ENCODE measurements at places on chromosomes 5 and 9.

DNA sequence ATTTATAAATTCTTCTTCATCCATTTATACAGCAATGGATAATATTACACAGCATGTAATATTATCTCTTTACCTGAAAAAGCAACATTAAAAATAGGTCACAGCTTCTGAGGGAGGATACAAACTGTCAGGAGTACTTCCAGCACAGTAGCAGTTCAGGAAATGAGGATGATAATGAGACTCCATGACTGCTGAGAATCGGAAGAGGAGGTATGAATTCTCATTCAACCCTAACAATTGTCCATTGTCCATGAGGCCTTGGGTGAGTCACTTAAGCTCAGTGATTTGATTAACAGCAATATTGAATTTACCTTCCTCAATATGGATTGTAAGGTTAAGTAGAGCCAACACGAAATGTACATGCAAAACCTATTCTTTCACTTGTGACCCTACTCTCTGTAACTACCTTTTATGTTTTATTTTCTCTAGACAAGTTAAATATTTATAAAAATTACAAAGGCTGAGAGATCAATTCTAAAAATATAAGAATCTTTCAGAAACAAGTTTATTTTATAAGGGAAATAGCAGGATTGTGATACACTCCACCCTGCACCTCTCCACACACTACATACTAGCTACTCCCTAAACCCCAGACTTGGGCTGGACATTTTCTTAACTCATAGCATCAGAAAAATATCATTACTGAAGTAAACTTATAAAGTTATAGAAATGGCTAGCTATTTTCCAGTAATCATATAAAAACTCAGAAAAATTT is 159.1 kb upstream of the ACOT12 start:
- DNase-seq, result no peak

DNA sequence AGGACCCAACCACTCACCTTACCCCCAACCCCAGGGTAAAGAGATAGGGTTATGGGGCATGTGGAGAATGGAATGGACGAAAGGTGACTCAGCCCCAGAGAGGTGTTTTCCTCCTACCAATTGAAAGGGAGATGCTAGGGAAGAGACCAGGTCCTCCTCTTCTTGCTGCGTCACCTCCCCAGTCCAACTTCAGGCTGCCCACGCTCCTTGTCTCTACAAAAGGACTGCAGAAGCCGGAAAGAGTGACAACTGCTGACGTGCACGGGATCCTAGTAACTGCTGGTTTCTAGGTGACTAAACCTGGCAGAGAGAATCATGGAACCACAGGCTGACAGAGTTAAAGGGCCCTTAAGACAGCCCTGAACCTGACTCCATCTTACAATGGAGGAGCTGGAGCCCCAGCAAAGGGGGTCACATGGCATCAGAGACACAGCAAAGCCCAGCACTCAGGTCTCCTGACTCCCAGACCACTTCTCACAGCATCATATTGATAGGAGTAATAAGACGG is 2.2 kb downstream of the GPX3 start:
- no peak for DNase-seq

DNA sequence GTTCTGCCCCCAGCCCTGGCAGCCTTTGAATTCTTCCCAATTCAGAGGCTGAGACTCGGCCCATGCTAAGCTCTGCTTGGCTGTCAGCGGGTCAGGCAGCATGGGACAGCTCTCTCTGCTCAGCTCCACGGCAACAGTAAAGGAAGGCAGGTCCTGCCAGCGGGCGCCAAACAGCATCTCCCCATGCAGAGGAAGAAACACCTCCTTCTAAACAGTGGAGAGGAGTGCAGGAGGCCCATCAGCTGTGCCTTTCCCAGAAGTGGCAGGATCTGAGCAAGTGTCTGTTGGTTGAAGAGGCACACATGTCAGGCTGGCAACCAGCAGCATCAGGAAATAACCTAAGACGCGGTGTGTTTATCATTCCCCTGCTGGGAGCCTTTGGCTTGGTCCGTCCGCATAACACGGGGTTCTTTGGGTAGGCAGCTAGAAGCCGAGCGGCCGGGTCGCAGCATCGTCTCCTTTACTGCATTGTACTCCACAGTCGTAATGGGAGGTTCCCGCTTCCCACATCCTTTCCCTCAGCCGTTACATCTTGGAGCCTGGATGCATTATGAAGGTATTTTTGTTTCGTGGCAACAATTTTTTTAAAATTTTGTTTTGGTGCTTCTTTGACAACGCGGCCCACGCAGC is 42.7 kb upstream of the NCS1 start:
- peak; percentile 36 for DNase-seq

GRCh38 chr9:69933445-69933844 is 110.2 kb upstream of the MAMDC2 start:
- DNase-seq, result no peak

DNA sequence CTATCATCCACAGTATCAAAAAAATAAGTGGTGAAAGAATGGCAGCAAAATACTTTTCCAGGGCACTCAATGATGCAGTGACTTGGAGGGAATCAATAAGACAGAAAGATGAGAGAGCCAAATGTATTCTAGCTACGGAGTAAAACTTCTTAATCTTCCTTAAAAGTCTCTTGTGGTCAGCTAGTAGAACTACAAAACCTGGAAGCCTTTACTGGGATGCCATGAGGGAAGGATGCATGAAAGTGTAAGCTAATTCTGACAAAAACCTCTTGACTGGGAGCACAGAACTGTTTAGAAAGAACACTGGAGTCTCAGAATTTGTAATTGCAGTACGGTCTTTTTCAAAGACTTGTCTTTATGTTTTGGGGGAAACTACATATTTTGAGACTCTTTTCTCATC is 432.8 kb upstream of the PTPRD start:
- DNase-seq, result no peak

DNA sequence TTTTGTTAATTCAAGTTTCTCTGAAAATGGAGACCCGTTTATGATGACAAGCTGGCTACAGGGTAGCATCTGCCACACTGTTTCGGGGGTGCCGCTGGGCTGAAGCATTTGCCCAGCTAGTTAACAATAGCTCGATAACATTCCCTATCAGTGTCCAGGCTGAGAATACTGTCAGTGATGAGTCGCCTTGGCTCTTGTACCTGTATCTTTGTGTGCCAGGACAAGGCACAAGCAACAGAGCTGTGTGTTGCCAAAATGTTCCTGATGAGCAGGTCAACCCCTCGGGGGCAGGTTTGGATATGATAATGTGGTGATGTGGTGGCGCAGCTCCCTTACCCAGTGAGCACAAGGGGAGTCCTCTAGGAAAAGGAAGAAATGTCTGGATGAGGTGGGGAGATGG is 7.0 kb downstream of the TGFBI start:
- DNase-seq, result no peak

DNA sequence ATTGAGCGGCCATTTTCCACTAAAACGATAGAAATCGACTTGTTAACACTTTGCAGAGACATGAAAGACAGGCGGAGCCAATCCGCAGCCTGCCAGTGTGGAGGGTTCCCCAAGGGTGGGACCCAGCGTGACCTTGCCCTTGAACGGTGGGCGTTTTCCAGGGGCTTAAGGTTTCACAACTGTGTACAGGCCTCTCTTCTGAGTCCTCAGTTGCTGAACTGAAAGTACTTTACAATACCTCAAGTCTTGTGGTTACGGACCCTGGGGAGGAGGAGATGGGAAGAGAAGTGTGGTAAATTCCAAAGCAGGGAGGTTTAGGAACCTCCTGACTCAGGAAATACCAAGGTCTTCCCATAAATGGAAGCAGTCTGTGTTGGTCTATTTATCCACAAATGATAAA is 68.2 kb upstream of the CKMT2 start:
- no peak for DNase-seq

DNA sequence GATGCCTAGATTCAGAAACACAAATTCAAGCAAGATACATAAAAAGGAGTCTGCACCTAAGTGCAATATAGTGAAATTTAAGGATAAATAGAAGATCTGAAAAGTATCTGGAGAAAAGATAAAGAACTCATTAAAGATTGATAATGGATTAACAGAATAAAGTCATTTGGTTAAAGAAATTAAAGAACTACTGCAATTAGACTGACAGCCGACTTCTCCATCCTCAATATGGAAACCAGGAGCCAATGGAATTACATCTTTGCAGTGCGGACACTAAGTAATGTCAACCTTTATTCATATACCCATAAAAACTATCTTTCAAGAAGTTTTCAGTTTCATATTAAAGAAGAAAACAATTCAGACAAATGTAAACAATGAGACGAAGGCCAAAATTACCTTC is 81.0 kb downstream of the MRPL36 start:
- DNase-seq, result no peak

DNA sequence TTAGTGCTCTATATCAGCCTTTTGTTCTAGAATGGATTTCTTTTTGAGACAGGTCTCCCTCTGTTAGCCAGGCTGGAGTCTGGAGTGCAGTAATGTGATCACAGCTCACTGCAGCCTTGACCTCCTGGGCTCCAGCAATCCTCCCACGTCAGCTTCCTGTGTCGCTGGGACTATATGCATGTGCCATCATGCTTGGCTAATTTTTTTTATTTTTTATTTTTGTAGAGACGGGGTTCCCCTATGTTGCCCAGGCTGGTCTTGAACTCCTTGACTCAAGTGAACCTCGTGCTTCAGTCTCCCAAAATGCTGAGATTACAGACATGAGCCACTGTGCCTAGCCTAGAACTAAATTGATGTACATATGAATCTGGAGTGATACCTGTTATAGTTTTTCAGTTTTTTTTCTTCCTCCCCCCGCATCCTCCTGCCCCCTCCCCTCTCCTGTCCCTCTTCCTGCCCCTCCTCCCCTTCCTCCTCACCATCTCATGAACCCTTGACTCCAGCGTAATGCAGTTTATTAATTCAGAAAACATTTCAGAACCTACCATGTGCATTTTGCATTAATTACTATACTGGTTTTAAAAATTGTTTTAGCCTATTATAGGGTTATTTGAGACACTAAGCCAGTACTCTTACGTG is 37.4 kb upstream of the TNFAIP8 start:
- no peak for DNase-seq

GRCh38 chr9:127452691-127453090 is 1.4 kb downstream of the LRSAM1 start:
- no peak for DNase-seq

GRCh38 chr5:8884029-8884428 is 661.8 kb downstream of the SEMA5A start:
- no peak for DNase-seq

GRCh38 chr9:112037281-112038016 is 137.6 kb downstream of the SUSD1 start:
- peak; percentile 61 for DNase-seq

GRCh38 chr5:132439521-132440089 is 51.0 kb downstream of the IRF1 start:
- DNase-seq, result no peak

DNA sequence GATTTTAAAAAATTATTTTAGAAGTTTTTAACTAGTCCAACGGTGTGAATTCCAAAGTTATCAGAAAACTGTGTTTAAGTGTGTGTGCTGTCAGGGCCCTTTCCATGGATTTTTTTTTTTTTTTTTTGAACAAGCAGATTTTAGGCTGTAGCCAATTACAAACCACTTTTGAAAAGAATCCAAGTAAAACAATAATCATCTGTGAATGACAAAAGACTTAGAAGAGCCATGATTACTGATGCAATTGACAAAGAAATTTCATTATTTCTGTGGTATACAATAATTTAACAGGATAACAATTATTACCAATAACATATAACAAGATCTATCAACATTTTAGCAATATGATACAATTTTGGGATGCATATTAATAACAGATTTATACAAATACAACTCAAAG is 16.2 kb upstream of the PAIP1 start:
- no peak for DNase-seq

- DNase-seq, result no peak
These were observed 208.9 kb upstream of the SLC30A5 start for GRCh38 chr5:68884883-68885282.

GRCh38 chr5:66169534-66169933 is 25.4 kb downstream of the SREK1 start:
- no peak for DNase-seq

DNA sequence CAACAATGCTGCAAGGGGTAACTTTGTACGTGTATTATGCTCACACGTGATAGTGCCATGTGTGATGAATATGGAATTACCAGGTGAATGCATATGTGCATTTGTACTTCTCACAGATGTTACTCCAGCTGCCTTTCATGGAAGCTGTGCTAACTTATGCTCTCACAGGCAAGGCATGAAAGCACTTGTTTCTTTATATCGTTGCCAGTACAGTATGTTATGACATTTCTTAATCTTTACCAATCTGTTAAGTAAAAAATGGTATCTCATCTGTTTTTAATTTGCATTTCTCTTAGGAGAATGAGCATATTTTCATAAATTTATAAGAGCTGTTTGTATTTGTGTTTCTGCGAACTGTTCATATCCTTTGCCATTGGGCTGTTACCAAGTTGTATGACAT is 311.8 kb upstream of the DMRT1 start:
- DNase-seq, result no peak

DNA sequence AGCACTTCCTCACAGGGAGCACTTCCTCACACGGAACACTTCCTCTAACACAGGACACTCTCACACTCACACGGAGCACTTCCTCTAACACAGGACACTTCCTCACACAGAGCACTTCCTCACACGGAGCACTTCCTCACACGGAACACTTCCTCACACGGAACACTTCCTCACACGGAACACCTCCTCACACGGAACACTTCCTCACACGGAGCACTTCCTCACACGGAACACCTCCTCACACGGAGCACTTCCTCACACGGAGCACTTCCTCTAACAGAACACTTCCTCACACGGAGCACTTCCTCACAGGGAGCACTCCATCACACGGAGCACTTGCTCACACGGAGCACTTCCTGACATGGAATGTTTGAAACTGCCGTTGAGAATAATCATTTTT is 13.4 kb downstream of the POMT1 start:
- no peak for DNase-seq

DNA sequence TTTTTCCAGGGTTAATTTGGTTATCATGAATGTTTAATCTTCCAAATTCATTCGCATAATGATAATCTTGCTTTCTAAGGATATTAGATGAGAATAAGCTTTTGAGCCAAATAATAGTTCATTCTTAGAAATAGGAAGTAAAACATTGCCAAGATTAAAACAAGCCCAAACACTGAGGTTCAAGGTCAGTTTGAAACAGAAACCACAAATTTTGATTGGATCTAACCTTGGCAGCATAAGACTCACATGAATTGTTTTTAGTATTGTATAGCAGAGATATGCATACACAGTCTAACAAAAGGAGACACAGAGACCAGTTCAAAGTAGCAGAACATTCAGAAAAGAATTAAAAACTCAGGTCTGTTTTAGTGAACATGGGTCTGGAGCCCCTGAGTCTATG is 43.4 kb upstream of the VCAN start:
- no peak for DNase-seq

DNA sequence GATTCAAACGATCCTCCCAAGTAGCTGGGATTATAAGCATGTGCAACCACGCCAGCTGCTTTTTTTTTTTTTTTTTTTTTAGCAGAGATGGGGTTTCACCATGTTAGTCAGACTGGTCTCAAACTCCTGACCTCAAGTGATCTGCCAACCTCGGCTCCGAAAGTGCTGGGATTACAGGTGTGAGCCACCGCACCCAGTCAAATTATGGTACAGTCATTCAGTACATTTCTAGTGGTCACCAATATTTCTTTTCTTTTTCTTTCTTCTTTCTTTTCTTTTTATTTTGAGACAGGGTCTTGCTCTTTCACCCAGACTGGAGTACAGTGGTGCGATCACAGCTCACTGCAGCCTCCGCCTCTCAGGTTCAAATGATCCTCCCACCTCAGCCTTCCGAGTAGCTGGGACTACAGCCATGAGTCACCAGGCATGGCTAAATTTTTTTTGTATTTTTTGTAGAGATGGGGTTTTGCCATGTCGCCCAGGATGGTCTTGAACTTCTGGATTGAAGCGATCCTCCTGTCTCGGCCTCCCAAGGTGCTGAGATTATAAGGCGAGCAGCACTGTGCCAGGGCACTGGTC is 25.4 kb upstream of the DCP2 start:
- no peak for DNase-seq

Measured in activated naive CD8-positive, alpha-beta T cell treated with anti-CD3 and anti-CD28 coated beads, Interleukin-2, amount 50 U/mL, for 24 hours (primary cell).